ENCODE measurements at places on chromosomes 7 and 10. TPM values are rescaled to one million over a fixed set of nuclear protein-coding genes. Genes with fewer than 3 reads are reported as not detected.

The NKX1-2 gene
- 0.07 TPM for total RNA-seq

The GPR22 gene
- total RNA-seq = 0.13 TPM

The C10orf95 gene
- total RNA-seq = 4.8 TPM

The TFPI2 gene
- total RNA-seq = 1.6 TPM

The NANOS1 gene
- 0.74 TPM for total RNA-seq

The RSPH10B gene
- not detected for total RNA-seq

The ST8SIA6 gene
- 0.94 TPM for total RNA-seq

The PRSS37 gene
- total RNA-seq = not detected

The ZNF786 gene
- total RNA-seq = 5.4 TPM

The TSPAN15 gene
- total RNA-seq = 129 TPM

The COL17A1 gene
- total RNA-seq = 249 TPM

The MRLN gene
- not detected for total RNA-seq

The AKR1C1 gene
- total RNA-seq = 13.0 TPM

The OR13A1 gene
- not detected for total RNA-seq

The PON2 gene
- total RNA-seq = 89.8 TPM

The UNCX gene
- total RNA-seq = not detected

The GIMAP5 gene
- 5.2 TPM for total RNA-seq

The DLX5 gene
- total RNA-seq = not detected

The ZNF425 gene
- 0.96 TPM for total RNA-seq

The ADAM12 gene
- 0.30 TPM for total RNA-seq

The MYO3A gene
- total RNA-seq = 1.4 TPM

The RSPH10B2 gene
- 0.42 TPM for total RNA-seq

Measured in colonic mucosa (tissue), 4 donors.